ENCODE measurements at places on chromosomes 1 and 21.

GRCh38 chr1:48756683-48757316 is 19.9 kb downstream of the BEND5 start:
- no peak for DNase-seq

DNA sequence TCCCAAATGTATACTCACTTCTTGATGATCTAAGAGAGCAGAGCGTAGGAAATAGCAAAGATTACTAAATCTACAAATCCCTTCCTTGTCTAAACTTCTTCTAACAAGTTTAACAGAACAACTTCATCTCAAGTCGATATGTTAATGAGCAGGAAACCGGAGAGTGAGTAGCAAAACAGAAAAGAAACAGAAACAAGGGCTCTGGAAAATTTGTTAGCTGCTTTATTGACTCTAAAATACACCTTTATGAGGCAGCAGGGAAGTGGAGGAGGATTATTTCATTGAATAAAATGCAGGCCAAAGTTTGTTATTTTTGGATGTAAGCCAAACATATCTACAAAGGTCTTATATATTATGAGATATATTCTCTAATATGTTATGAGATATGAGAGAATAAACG is 192.4 kb downstream of the LRRIQ3 start:
- DNase-seq, result no peak

DNA sequence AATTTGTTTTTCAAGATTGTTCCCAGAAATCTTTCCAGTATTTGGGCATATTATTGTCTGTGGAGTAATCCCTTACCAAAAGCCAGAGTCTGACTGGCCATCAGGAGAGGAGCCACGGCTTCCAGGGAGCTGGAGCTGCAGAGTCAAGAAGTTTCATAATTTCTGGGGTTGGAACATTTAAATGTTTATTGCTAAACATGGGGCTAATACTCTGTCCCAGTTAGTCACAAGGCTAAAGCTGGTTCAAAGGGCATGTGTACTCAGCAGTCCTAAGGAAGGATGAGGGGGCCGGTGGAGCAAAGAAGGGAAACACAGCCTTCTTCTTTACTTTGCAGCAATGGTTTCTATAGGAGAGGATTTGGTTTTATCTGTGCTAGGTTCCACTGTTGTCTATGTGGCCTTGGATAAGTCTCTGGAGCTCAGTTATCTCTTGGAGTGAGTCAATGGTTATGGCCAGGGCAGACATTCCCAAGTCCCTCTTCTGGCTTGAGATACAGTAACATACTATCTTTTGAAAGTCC is 9.5 kb downstream of the DENND2D start:
- no peak for DNase-seq

DNA sequence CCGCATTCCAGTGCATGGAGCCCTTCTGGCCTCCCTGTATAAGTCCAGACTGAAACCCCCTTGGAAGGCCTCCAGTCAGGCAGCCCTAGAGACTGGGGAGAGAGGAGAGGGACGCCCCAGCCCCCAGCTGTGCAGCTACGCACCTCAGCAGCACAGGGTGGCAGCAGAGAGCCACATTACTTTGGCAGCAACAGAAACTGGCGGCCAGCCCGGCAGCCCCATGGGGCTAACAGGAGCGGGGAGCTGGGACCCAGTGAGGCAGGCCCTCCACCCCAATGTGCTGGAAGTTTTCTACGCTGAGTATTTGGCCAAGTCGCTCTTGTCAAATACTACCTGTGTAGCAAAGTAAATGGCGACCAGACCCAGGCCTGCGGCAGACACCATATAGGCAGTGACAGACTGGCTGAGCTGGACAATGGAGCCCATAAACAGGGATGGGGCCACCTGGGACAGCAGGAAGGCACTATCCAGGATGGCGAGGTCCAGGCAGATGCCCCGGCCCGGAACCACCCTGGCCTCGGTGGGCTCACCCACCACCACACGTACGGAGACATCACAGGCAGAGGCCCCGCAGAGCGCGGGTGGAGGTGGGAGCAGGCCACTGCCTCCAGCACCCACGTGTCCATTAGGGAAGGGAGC is 21.2 kb downstream of the SLC45A3 start:
- no peak for DNase-seq

DNA sequence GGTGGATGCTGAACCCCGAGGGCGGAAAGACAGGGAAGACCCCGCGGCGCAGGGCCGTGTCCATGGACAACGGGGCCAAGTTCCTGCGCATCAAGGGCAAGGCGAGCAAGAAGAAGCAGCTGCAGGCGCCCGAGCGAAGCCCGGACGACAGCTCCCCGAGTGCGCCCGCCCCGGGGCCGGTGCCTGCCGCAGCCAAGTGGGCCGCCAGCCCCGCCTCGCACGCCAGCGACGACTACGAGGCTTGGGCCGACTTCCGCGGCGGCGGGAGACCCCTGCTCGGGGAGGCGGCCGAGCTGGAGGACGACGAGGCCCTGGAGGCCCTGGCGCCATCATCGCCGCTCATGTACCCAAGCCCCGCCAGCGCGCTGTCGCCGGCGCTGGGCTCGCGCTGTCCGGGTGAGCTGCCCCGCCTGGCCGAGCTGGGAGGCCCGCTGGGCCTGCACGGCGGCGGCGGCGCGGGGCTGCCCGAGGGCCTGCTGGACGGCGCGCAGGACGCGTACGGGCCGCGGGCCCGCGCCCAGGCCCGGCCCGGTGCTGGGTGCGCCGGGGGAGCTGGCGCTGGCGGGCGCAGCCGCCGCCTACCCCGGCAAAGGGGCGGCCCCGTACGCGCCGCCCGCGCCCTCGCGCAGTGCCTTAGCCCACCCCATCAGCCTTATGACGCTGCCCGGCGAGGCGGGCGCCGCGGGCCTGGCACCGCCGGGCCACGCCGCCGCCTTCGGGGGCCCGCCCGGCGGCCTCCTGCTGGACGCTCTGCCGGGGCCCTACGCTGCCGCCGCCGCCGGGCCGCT is 20.7 kb downstream of the FOXO6 start:
- DNase-seq, result no peak

- DNase-seq, result no peak
Measured at GRCh38 chr1:229297746-229298145, 26.8 kb downstream of the RAB4A start.

- DNase-seq, result no peak
Measured at GRCh38 chr21:40472013-40472412, 374.9 kb downstream of the DSCAM start.

DNA sequence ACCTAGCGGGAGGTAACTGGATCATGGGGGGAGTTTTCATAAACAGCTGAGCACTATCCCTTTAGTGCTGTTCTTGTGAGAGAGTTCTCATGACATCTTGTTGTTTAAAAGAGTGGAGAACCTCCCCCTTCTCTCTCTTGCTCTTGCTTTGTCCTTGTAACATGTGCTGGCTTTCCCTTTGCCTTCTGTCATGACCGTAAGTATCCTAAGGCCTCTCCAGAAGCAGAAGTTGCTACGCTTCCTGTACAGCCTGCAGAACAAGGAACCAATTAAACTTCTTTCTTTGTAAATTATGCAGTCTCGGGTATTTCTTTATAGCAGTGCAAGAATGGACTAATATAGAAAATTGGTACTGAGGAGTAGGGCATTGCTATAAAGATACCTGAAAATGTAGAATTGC is 515.6 kb downstream of the NEGR1 start:
- no peak for DNase-seq

GRCh38 chr1:7376676-7377075 is 394.4 kb upstream of the VAMP3 start:
- DNase-seq, result no peak
